ENCODE measurements at places on chromosomes 13 and 19. TPM values are rescaled to one million over a fixed set of nuclear protein-coding genes. Genes with fewer than 3 reads are reported as not detected.

DNA sequence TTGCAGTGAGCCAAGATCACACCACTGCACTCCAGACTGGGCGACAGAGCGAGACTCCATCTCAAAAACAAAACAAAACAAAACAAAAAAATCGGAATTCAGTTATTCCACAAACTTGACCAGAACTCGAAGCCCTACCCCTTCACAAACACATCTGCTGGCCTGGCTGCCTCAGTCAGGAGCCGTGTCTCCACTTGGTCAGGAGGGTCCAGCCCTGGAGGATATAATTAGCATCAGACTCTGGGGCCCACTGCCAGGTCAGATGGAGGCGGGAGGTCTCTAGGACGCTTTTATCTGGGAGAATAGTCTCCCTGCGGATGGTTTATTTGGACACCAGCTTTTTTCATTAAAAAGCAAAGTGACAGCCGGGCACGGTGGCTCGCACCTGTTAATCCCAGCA lies 8.0 kb downstream of the ELL start:
- no peak for DNase-seq

The KLK3 gene
- total RNA-seq: not detected

The CEACAM7 gene
- 2.1 TPM for total RNA-seq

The CEACAM3 gene
- not detected for total RNA-seq

DNA sequence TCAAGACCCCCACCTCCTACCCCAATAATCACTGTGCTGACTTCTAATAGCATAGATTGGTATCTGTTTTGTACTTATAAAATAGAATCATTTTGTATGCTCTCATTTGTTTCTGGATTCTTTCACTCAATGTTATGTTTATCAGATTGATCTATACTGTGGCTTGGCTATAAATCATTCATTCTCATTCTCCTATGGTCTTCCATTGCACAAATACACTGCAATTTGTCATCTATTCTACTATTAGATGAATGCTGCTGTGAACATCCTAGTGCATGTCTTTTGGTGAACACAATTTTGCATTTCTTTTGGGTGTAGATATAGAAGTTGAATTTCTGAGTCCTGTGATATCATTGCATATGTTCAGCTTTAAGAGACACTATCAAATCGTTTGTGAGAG lies 94.8 kb upstream of the AKAP11 start:
- no peak for DNase-seq

Data from esophagus muscularis mucosa (tissue), 4 donors.